ENCODE measurements at places on chromosomes 13 and 19.

DNA sequence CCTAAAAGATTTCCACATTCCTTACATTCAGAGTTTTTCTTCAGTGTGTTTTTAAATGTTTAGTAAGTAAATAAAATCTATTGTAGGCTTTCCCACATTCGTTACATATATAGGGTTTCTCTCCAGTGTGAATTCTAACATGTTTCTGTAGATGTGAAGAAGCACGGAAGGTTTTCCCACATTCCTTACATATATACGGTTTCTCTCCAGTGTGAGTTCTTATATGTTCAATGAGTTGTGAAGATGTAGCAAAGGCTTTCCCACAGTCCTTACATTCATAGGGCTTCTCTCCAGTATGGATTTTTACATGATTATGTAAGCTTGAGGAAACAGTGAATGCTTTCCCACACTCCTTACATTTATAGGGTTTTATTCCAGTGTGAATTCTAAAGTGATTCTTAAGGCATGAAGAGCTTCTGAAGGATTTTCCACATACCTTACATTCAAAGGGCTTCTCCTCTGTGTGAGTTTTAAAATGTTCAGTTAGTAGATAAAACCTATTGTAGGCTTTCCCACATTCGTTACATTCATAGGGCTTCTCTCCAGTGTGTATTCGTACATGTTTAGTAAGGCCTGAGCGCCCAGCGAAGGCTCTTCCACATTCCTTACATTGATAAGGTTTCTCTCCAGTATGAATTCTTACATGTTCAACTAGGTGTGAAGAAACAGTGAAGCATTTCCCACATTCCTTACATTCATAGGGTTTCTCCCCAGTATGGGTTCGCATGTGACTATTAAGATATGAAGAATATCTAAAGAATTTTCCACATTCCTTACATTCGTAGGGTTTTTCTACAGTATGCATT lies 18.2 kb downstream of the ZNF121 start:
- DNase-seq = no peak

GRCh38 chr19:34967551-34967950 lies 3.5 kb upstream of the ZNF792 start:
- DNase-seq = no peak

- no peak for DNase-seq
These were observed 42.3 kb downstream of the TPTE2 start for GRCh38 chr13:19519049-19519448.

DNA sequence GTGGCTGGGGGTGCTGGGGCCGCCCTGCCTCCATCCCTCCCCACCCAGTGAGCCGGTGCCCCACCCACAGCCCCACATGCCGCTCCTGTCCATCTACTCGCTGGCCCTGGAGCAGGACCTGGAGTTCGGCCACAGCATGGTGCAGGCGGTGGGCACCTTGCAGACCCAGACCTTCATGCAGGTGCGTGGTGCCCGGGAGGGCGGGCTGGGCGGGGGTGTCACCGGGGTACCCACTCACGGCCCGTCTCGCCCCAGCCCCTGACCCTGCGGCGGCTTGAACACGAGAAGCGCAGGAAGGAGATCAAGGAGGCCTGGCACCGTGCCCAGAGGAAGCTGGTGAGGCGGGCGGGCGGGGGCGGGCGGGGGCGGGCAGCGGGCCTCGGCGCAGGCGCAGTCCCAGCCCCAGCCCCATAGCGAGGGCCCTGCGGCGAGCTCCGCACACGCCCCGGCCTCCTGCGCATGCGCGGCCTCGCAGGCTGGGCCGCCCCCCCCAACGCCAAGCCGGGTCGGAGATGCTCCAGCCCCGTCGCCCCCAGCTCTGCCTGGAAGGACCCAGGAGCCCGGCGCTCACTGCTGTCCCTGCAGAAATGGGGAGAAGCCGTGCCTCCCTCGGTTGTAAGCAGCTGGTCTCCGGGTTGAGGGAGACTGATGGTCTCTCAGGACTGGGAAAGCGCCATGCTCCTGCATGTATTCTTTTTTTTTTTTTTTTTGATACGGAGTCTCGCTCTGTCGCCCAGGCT lies 7.7 kb downstream of the ARHGAP45 start:
- DNase-seq = peak; percentile 85

DNA sequence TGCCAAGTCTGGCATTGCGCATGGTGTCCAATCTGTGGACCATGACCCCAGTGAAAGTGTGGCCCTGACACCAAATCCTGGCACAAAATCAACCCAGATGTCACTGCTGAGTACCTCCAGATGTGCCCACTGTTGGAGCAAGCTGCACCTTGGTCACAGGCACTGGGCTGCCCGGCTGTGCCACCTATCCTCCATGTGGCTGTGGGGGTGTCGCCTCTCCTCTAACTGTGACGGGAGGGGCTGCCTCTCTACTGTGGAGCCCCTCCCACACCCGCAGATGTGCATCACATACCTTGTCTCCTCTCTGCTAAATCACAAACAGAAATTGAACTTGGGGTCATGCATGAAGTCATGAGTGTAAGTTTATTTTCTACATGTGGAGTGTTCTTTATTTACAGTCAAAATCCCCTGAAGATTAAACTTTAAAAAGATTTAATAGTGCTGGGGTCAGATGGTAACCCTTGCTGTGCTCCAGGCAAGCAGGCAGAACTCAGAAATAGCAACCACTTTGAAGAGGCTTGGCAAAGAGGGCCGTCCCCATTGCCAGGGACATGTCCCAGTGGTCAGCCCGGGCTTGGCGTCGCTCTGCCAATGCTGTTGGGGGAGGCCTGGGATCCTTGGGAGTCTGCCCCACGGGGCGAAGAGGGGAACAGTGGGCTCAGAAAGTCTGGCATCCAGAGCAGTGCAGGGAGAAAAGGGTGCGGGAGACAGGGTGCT lies 46.4 kb upstream of the ZNF536 start:
- no peak for DNase-seq

DNA sequence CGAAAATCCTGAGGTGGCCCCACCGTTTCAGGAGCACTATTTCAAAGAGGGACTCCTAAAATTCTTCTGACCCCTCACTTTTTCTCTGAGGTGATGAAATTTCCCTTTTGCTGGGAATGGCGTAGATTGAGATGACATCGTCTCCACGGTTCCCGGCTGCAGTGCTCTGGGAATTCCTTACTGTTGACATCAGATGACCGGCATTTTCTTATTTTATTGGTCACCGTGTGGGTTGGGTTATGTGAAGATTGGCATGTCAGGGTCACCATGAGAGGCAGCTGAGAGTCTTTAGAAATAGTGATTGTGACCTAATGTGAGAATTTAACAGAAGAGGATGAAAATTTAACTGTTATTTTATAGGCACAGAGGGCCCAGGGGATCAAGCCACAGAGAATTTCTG lies 356.7 kb downstream of the FGF9 start:
- DNase-seq = no peak

DNA sequence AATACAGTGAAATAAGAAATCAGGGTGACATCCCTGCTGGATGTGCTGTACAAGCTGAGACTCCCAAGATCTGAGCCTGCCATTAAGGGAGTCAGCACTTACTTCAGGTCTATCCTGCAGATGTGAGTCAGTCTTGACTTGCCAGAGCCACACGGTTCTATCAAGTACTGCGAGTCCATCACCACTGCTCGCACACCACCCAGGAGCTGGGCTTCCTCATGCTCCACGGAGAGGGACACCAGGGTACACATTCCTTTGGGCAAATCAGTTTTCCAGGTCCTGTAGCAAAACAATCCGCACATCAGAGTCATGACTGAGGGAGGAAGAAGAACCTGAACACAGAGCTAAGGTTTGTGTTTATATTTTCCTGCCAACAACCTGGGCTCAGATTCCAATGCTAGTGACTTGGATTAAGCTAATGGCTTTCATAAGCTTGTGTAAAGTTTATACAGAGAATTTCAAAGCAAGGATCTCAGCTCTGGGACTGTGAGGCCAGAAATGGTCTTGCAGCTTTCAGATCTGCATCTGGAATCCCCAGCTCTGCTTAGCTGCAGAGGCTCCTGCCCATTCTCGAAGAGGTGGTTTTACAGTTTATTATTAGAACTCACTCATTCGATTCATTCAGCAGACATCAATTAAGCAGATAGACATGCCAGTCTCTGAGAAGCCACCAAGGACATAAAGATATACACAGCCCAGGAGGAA lies 90.6 kb downstream of the KL start:
- no peak for DNase-seq

GRCh38 chr13:29749401-29750182 lies 100.8 kb downstream of the UBL3 start:
- no peak for DNase-seq

- no peak for DNase-seq
These were observed 8.9 kb downstream of the IGFL3 start for GRCh38 chr19:46115396-46116106.

Data from hematopoietic multipotent progenitor cell treated with erythropoietin and hydrocortisone succinate and interleukin-3 and kit ligand, for 17 days (in vitro differentiated cells).